ENCODE measurements at places on chromosomes 5 and 9.

- no peak for DNase-seq
These were observed 87.9 kb downstream of the SLC1A3 start for GRCh38 chr5:36694351-36694750.

- peak; percentile 83 for DNase-seq
These were observed 31.1 kb downstream of the OR2K2 start for GRCh38 chr9:111298731-111299598.

- no peak for DNase-seq
These were observed 42.3 kb downstream of the ZFAND5 start for GRCh38 chr9:72322678-72323077.

- DNase-seq = no peak
These were observed 69.8 kb upstream of the PRR16 start for GRCh38 chr5:120394259-120394658.

DNA sequence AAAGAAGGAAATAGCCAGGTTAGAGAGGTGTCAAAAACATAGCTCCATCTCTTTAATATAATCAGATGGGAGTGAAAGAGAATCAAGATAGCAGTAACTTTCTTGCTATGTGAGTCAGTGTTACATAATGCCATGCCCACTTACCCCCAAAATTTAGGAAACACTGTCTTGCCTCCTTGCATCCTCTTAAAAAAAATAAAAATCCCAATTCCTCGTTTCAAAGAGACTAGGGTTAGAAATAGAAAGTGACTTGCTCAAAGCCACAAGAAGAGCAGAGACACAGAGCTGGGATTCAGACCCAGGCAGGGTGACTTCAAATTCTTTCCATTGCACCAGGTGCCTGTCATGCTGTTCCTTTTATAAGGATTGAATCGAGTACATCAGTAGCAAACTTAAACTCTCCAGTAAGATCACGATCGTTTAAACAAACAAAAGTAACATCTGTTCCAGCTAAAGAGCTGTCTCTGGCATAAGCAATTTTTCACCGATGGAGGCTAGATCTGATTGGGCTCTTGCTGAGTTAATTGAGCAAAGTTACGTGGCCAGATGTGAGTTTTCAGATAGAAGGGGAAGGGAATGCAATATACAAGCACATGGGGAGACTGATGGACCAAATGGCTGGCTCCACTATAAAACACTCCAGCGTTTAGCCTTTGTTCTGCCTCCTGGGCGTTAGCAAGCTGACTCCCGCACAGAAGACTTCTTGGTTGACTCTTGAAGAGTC lies 176.9 kb downstream of the PALM2AKAP2 start:
- no peak for DNase-seq

GRCh38 chr9:82764061-82764668 lies 298.8 kb downstream of the RASEF start:
- no peak for DNase-seq

- DNase-seq = no peak
These were observed 19.9 kb downstream of the TLR4 start for GRCh38 chr9:117723986-117724625.

- no peak for DNase-seq
These were observed 94.9 kb downstream of the TMEM174 start for GRCh38 chr5:73267766-73268435.

- DNase-seq = peak; percentile 60
These were observed 523 bp downstream of the MAML1 start for GRCh38 chr5:179732918-179733771.

GRCh38 chr5:38782180-38782835 lies 63.5 kb upstream of the OSMR start:
- DNase-seq = no peak

DNA sequence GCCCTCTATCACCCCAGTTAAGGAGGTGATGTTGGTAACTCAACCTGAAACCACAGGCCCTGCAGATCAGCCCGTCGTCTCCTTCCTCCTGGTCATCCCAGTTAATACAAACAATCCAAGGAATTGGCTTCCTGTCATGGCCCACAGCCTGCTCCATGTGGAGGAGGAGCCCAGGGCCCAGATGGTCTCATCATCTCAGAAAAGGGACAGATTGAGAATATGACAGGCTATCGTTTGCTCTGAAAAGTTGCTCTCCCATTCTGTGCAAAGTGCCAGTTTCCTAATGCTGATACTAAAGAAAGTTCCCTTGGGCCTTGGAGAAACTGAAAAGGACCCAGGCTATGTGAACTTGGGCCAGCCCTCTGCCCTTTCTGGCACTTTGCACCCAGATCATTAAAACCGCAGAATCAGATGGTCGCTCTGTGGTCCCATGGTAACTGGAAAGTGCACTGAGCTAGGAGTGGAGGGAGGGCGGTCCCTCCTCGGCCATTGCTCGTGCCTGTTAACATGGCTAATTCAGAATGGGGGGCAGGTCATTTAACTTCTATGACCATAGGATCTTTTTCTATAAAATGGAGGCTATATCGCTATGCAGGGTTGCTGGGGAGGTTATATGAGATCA lies 675 bp upstream of the SPAAR start:
- DNase-seq = no peak

DNA sequence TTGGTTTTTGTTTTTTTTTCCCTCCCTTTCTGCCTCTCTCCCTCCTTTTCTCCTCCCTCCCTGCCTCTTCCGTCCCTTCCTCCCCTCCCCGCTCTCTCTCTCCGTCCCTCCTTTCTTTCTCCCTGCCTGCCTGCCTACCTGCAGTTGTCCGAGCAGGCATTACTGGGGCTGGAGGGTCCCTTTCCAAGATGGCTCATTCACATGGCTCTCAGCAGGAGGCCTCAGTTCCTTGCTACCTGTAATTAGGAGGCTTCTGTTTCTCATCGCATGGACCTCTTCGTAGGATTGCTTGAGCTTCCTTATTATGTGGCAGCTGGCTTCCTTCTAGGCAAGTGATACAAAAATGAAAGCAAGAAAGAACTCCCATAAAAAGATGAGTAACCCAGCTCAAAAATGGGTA lies 8.0 kb downstream of the RGS3 start:
- no peak for DNase-seq

DNA sequence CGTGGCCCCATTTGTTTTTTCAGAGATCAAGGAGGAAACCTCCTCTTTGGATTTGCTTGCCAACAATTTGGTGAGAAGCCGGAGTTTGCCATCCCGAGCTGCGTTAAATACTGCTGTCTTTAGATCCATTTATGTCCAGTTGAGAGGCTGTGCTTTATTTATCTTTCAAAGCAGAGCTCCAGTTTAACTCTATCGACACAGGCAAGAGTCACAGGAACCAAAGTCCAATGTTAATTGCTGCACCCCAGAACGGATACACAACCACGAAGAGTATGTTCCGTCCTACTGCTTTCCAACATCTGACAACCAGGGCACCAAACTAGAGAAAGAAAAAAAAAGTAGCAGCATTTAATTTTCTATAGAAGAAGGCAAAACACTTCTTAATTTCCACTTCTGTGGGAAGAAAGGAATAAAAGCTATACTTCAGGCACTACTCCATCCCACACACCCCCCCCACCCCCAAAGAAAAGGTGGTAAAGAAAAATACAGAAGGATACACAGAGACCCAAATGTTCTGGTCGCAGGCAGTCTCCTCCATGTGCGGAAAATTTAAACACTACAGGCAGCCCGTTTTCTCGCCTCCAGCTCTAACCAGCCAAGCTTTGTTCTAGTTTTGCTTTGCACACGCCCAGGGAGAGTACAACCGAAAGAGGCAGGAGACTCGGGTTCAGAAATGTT lies 1.1 kb downstream of the FEM1C start:
- DNase-seq = peak; percentile 60

DNA sequence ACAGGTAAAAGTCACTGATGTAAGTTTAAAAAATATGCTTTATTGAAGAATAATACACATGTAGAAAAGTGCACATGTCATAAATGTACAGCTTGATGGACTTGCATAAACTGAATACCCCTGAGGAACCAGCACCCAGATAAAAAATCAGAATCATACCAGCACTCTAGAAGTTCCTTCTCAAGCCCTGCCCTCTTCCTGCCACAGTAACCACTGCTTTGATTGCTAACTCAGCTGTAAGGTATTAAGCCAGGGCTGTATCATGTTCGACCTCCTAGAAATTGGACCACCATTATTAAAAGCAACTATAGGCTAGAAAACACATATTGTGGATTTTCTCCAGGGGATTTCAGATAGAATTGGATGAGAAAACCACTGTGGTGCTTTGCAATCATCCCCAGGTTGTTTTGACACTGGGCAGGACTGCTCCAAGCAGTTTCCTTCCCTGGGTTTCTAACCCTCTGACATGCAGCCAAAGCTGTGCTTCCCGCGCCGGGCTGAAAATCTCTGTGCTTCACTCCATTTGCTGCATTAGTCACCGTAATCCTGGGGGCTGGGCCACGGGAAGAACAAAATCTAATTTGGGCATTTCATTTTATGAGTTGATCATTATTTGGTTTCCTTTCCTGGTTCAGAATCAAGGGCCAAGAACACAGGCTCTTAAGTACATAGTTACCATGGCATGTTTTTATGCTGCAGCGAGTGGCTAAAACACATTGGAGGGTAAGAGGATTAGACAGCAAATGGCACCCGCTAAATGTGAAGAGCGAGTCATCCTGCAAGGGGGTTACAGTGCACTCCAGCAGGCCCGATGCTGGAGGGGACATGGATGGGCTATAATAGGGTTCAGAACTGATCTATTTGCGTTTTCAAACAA lies 139.4 kb upstream of the IL12B start:
- DNase-seq = no peak

DNA sequence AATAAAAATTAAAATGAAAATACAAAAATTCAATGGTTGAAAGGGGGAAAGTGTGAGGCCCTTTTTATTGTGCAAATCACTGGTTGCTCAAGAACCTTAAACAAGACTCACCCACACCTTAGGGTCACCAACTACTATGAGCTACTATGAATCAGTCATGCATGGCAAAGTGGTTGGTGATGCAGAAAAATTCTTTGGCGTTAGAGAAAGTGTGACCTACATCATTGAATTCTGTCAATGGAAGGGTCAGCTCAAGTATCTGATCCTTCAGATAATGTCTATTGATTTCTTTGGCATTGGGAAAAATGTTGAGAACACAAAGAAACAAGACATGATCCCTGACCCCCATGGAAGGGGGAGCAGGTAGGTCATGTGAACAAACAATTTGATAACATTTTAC lies 149.7 kb upstream of the ADCY2 start:
- DNase-seq = no peak

DNA sequence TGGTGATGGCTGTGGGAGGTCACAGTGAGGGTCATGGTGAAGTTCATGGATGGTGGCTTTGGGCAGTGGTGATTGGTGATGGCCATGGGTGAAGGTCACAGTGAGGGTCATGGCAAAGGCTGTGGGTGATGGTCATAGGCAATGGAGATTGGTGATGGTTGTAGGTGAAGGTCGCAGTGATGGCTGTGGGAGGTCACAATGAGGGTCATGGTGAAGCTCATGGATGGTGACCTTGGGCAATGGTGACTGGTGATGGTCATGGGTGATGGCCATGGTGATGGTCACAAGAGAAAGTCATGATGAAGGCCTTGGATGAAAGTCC lies 115.6 kb upstream of the IRX4 start:
- DNase-seq = no peak

DNA sequence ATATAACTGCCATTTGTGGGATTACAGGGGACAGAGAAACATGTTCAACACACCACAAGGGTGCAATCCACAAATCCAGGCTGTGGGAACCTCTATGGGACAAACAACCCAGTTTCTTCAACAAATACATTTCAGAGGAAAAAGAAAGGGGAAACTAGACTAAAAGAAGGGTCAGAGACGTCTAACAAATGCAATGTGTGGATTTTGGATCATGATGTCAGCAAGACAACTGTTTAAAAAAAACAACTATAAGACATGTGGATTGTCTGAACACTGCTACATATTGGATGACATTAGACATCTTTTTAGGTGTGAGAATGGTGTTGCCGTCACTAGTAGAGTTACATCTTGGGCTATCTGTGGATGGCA lies 3.9 kb upstream of the RALGDS start:
- DNase-seq = no peak

GRCh38 chr5:123170061-123170460 lies 81.0 kb downstream of the PRDM6 start:
- DNase-seq = no peak

DNA sequence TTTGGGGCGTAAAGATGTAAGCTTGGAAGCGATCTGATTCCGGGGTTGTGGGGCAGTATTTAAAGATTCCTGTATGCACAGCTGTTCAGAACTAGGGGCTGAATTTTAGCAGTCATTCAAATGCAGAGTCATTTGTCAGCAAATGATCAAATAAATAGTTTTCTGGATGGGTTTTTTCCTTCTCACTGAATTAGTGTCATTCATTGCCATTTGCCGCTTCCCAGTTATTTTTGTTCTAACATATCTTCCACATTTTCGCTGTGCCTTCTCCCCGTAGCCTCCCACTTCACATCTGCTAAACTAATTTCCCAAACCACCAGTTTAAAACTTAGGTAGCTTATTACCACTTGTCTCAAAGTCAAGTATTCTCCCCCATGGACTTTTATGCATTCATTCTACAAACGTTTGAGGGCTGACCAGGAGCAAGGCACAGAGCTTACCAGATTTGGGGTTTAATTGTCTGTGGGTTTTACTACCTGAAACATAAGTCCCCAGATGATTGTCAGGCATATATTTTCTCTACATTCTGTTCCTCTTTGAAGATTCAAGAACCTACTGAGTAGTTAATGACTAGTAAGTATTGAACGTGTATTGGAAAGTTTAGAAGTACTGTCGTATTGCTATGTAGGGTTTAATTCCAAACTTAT lies 41.3 kb upstream of the CKMT2 start:
- no peak for DNase-seq

DNA sequence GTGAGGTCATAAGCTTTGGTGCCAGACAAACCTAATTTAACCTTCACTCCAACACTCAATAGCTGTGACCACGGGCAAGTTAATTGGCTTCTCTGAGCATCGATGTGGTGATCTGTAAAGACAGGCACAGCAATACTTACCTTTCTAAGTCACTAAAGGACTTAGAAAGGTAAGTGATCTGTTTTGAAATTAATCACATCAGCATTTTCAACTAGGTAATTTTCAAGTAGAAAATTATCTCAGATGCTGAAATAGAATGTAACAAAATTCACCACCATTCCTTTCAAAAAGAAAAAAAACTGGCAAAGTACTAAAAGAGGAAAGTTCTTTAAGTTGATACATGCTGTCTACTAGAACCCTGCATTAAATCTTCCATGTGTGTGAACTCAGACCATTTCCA lies 354.5 kb downstream of the ICE1 start:
- DNase-seq = no peak

DNA sequence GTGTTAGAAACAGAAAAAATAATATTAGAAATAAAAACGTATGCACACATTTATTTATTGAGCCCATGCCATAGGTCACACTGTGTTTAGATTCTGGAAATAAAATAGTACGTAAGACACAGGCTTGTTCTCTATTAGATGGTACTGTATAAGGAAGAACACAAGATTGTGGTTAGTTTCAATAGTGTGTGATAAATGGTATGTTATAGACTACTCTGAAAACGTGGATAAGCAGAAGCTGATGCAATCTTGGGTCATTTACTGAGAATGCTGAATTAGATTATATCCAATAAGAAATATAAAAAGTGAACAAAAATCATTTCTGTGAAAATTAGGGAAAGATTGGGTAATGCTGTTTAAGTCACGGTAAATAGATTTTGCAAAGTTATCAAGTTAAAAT lies 1456.4 kb upstream of the ACO1 start:
- no peak for DNase-seq
